Muscle of back (tissue), 13 donors: ENCODE measurements at places on chromosomes 2 and 18.

- no peak for DNase-seq
Observed at GRCh38 chr2:48467637-48468036, 62.3 kb upstream of the STON1 start.

- no peak for DNase-seq
Observed at GRCh38 chr2:107428781-107429180, 397.9 kb upstream of the RGPD4 start.

GRCh38 chr18:43578706-43579105 is 301.4 kb upstream of the SYT4 start:
- DNase-seq: no peak

GRCh38 chr2:210461401-210461800 is 15.2 kb downstream of the LANCL1 start:
- DNase-seq: no peak

DNA sequence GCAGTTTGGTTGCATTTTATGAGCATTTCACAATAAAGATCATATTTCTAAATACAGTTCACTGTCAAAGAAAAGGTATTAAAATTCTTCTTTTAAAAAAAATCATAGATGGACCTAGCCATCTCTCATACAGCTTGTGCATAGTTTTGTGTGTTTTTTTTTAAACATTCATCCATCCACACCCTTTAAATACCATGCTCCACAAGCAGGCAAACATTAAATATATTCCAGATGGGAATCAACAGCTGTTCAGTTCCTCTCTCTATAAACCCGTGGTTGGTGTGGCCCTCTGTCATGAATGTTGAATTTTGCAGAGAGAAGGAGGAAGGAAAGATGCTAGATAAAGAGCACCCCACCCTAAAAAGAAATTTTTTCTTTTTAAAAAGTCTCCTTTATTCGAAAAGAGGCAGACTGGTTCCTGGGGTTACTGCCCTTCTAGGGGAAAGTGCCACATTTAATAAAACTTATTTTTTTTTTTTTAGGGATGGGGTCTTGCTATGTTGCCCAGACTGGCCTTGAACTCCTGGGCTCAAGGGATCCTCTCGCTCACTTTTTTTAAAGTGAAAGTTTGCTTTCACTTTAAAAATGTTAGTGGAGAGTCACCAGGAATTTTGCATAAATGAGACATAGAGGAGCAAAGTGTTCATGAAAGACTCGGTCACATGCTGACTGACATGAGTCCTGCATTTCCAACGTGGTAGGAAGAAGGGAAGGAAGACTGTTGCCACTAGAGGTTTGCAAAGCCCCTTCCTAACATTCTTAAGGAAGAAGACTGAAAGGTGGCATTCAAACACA is 73.9 kb upstream of the LMAN1 start:
- DNase-seq: no peak

- DNase-seq: peak; percentile 68
Observed at GRCh38 chr2:64838817-64839216, 150.4 kb upstream of the SLC1A4 start.

DNA sequence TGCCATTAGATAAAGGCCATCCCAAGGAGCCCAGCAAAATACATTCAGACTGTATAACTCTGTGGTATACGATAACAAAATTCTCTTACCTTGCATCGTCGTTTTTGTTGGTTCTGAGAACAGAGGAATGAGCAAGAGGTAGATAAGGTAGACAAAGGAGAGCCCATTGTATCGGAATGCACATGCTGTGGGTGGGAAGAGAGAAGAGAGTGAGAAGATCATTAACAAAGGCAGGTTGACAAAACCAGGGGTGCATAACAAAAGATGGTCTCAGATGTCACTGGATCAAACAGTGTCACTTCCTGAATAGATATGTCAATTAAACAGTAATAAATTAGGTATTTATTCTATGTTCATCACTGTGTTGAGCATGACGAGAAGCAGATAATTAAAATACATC is 83.3 kb downstream of the PIEZO2 start:
- no peak for DNase-seq

- no peak for DNase-seq
Observed at GRCh38 chr2:174335988-174336500, 1.3 kb downstream of the SP9 start.

- DNase-seq: no peak
Observed at GRCh38 chr2:181143790-181144300, 163.4 kb downstream of the UBE2E3 start.

DNA sequence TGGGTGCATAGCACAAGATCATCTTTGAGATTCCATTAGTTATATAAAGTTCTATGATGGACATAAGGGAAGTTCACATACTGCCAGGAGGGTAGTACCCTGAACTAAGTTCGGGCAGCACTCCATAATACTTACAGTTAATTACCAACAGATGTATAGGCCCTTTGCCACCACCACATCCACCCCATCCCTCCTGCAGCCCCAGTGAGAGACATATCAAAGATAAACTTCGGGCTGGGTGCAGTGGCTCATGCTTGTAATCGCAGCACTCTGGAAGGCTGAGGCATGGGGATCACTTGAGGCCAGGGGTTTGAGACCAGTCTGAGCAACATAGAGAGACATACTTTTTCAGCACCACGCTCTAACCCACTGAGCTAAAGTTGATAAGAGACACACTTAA is 46.4 kb upstream of the NPAS2 start:
- DNase-seq: no peak

- no peak for DNase-seq
Observed at GRCh38 chr2:133993160-133993559, 260.7 kb upstream of the MGAT5 start.

- no peak for DNase-seq
Observed at GRCh38 chr2:95539836-95540235, 52.0 kb upstream of the TRIM43 start.

DNA sequence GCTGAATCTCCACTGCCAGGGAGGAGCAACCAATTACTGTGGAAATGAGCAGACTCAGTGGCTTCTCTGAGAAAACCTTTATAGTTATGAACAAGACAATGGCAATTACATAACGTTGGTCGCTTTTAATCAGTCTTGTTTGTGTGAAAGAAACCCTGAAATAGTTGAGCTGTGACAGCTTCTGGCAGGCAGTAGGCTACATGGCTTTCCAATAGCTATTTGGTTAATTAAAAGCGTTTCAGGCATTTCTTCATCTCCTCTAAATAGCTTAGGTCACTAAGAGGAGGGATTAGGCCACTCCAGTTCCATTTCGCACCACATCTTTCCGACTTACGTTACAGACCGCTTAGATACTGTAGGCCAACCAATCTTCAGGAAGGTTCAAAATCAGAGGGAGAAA is 794.4 kb upstream of the ID2 start:
- DNase-seq: no peak

DNA sequence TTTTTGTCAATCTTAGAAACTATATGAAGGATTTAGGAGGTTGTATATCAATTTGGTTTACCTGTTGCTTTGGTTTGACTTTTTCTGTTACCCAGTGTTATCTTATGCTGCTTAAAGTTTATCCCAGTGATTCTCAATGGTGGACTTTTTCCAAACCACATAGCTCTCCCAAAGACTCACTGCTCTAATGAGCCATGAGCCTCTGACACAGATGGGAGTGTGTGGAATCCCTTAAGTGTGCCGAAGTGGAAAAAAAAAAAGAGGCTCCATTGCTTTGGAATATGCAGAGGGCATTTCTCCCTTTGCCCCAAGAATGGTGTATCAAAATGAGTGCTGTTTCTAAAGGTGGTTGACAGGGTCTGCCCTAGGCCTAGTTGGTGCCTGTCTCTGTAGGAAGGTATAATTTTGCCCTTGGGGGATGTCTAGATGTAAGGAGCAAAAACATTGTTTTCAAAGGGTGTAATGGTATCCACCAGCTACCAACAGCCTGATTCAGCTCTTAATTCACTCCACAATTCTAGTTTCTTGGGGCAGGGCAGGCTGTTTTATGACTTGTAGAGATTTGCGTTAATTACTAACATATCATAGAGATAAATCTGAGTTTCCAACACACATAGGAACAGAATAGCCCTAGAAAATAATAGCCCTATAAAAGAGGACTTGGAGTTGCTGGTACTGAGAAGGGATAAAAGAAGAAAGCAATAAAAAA is 64.3 kb upstream of the CYP26B1 start:
- DNase-seq: no peak

DNA sequence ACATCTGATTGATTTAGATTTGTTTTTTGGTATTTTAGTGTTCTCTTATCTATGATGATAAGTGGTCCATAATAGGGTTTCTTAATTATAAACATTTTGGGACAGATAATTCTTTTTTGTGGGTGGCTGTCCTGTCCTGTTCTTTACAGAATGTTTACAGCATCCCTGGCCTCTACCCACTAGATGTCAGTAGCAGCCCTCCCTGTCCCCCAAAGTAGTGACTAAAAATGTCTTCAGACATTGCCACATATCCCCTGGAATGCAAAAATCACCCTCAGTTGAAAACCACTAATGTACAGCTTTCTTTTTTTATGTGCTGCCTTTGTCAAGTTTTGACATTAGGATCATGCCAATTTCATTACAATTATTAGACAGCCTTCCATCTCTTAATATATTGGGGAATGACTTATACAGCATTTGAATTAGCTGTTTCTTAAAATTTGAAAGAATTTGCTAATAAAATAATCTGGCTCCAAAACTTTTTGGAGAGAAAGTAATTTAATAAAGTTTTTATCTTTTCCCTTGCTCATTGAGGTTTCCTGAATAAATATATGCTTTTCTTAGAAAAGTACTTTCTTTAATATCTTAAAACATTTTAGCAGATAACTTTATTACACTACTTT is 19.5 kb downstream of the WIPF1 start:
- DNase-seq: no peak

DNA sequence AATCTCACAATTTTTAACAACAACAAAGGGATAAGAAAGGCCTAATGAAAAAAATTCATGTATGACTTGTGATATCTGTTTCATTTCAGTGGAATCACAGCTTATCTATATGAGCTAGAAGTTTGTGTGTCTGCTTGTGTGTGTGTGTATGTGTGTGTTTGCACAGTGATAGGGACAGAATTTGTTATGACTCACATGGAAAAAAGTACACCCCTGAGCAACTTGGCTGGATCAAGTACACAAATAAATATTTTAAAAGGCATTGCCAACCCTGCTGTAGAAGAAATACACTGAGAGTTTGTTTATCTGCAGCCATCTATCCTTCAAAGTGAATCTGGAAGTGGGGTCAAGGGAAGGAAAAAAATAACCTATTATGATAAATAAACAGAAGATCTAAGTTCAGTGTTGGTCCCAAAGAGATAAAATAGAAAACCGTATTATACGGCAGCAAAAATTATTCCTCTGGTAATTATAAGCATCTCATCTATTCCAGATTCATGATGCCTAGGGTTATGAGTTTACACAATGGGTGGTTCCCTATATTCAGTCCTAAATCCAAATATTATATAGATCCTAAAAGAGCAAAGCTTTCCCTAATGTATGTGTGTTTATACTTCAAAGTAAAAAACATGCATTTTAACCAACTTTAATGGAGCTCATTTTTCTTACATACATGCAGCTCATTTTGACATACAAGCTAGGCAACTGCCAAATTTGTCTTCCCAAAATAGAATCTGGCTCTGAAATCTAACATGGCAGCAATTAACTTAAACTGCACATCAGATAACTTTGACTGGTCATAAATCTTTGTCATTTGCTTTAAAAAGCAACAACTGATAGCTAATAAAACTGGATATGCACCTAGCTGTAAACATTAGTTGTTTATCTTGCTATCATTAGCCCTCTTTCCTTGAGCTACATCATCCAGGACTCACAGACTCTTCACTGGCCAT is 420.6 kb downstream of the IRS1 start:
- no peak for DNase-seq

DNA sequence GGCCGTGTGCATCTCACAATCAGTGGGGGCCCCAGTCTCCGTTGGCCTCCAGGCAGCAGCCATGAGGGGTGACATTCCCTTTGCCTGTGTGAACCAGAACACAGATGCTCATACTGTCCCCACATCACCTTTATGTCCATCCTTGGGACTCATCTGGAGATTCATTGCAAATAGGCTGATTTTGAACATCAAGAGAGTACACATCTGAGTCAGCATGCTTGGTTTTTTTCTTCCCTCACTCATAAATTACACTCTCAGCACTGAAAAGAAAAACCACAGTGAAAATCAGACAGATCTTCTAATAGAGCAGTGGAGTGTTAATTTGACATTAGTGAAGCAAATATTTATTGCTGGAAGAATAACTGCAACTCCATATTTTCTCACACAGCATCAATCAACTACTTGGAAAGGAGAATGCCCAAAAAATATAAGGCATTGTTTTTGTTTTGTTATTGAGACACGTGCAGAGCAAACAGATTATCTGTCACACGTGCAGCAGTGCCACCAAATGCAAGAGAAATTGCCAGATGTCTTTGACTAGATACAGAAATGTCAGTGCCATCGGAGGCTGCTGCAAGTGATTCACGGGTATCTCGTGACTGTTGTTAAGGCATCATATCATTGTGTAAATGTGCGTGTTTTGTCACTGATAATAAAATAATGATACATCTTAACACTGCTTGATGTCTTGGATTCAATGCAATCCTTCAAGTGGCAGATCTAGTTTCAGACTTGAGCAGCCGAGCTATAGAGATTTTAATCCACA is 10.9 kb downstream of the APCDD1 start:
- no peak for DNase-seq

DNA sequence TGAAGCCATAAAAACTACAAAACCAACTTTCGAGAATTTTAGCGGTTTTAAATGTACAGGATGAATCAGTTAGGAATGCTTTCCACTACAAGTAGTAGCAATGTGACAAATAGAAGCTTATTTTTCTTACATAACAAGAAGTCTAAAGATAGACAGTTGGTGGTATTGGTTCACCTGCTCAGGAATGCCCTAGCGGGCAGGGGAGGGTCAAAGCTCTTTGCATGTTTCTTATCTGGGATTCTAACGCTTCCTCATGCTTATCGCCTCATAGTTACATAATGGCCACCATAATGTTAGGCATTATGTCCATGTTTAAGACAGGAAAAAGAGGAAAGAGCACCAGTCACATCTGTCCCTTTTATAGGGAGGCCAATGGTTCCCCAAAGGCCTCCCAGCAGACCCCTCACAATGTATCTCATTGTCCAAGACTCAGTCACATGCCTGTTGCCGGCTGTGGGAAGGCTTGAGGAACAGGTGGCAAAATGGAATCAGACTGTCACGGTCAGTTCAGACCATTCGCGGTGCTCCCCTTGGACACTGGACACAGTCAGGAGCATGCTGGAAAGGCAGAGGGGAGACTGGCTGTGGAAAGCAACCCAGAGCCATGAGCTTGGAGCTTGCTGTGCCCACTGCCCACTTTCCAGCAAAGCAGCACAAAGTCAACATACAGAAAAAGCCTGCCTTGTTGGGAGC is 69.4 kb upstream of the ODC1 start:
- DNase-seq: peak; percentile 24

GRCh38 chr2:174773215-174773614 is 8.9 kb upstream of the CHRNA1 start:
- DNase-seq: no peak

- no peak for DNase-seq
Observed at GRCh38 chr2:98503481-98504105, 58.9 kb downstream of the INPP4A start.

DNA sequence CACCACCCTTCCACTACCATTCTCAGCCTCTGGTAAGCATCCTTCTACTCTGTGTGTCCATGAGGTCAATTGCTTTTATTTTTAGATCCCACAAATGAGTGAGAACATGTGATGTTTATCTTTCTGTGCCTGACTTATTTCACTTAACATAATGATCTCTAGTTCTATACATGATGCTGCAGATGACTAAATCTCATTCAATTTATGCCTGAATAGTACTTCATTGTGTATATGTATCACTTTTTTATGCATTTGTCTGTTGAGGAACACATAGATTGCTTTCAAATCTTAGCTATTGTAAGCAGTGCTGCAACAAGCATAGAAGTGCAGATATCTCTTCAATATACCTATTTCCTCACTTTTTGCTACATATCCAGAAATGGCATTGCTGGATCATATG is 733.3 kb downstream of the SUCLG1 start:
- DNase-seq: no peak

- no peak for DNase-seq
Observed at GRCh38 chr18:63137999-63138435, 181.6 kb downstream of the BCL2 start.
